ENCODE measurements at places on chromosomes 2 and 18. TPM values are rescaled to one million over a fixed set of nuclear protein-coding genes. Genes with fewer than 3 reads are reported as not detected.

Gene KCNE4
- total RNA-seq: 22.3 TPM

Gene QPCT
- total RNA-seq: 1.2 TPM

- H3K27ac ChIP-seq: no peak overlapping the region
- H3K27me3 ChIP-seq: no peaks in the 10 kb centered on the region
- peaks cover 31% of the 10 kb centered on the region for H3K4me1 ChIP-seq
- DNase-seq: no peak
- H3K36me3 ChIP-seq: no peaks in the 10 kb centered on the region
Measured at GRCh38 chr2:204796581-204796980, 251.3 kb downstream of the PARD3B start.

Gene EVX2
- not detected for total RNA-seq

Gene SLC14A1
- total RNA-seq: not detected

Gene RBKS
- total RNA-seq: 0.49 TPM

DNA sequence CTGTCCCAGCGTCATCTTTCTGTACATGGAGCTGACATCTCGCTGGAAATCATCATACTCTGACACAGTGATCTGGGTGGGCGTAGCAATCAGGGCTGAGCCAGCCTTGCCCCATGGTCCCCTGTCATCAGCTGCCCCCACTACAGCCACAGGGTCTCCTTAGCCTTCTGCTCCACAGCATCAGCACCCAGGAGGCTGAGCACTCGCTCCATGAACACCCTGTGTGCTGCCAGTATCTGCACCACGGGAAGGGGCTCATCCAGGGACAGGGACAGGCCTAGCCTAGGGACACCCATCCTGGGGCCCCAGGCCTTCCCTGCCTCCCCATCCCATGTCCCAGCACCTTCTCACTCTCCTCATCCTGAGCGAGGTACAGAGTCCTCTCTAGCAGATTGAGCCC is 11.4 kb downstream of the ALPG start:
- no peak for DNase-seq
- H3K4me1 ChIP-seq: peaks cover 14% of the 10 kb centered on the region
- peaks cover 7% of the 10 kb centered on the region for H3K36me3 ChIP-seq
- H3K27ac ChIP-seq: no peak overlapping the region
- peaks cover 54% of the 10 kb centered on the region for H3K27me3 ChIP-seq
- H3K4me3 ChIP-seq: peak overlapping the region; percentile 68

DNA sequence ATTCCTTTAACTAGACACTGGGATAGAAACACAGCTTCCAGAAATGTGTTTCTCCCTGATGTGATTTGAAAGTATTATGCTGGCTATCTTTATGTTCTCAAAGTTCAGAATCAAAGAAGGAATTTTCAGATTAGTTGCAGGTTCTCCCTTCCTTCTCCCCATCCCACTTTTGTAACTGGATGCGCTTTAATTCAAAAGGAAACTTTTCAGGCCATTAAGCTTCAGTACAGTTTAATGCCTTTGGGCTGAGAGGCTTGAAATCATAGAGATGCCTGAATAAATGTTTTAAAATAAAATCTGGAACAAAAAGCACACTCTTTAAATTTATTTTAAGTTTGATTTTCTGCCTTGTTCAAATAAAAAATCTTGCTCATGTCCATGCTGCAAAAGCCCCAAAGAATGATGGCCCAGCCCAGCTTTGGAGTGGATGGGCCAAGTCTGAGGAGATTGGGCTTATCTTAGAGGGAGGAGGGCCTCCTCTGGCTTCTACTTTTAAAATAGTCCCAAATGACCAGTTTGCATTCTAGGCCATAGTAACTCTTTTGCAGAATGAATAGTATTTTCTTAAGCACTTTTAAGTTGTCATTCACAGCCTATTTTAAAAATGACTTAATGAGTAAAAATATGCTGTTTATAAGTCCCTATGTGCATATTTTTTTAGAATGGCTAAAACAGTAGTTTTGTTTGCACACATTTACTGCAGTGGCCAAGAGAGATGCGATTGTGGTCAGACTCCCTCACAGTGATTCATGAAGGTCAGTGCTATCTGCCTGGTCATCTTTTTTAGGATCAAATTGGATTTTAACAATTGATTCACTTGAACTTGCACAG is 129.2 kb downstream of the MTX2 start:
- H3K27me3 ChIP-seq: peaks cover 17% of the 10 kb centered on the region
- no peak for DNase-seq
- H3K4me1 ChIP-seq: no peaks in the 10 kb centered on the region
- no peaks in the 10 kb centered on the region for H3K36me3 ChIP-seq
- no peak overlapping the region for H3K27ac ChIP-seq

GRCh38 chr18:56269958-56270357 is 368.4 kb downstream of the TXNL1 start:
- no peaks in the 10 kb centered on the region for H3K27me3 ChIP-seq
- H3K27ac ChIP-seq: no peak overlapping the region
- peaks cover 13% of the 10 kb centered on the region for H3K4me1 ChIP-seq

DNA sequence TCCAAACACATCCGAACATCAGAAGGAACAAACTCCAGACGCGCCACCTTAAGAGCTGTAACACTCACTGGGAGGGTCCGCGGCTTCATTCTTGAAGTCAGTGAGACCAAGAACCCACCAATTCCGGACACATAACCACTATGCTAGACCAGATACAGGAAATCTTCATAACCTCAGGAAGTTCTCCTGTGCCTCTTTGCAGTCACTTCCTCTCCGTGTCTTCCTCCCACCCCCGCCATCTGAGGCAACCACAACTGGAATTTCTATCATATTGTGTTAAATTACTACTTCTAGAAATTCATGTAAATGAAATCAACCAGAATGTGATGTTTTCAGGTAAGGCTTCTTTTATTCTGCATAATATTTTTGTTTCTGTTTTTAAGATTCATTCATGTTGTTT is 631.0 kb upstream of the NXPH2 start:
- H3K27me3 ChIP-seq: no peaks in the 10 kb centered on the region
- no peak for DNase-seq
- no peak overlapping the region for H3K4me3 ChIP-seq

DNA sequence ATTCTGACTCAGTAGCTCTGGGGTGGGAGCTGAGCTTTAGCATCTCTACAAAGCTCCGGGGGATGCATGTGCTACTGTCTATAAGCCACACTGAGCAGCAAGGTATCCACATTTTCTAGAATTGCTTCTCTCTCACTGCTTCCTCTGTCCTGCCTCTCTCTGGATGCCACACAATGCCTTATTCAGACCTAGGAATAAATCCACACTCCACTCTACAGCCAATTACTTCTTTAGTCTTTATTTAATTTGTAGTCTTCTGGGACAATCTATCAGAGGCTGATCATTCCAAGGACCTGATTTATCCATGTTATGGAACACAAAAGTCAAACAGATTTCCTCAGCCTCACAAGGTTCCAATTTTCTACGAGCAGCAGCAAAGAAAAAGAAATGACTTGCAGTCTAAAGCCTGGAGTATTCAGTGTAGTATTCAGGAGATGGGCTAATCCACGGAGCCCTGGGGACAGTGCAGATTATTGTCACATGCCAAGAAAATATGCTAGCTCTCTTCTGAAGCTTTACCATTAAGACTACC is 4.4 kb downstream of the BCL2 start:
- no peaks in the 10 kb centered on the region for H3K27me3 ChIP-seq
- DNase-seq: no peak
- no peak overlapping the region for H3K4me3 ChIP-seq
- no peak overlapping the region for H3K27ac ChIP-seq
- peaks cover 53% of the 10 kb centered on the region for H3K4me1 ChIP-seq

All from chondrocyte (in vitro differentiated cells).